ENCODE measurements at places on chromosomes 11 and 22.

DNA sequence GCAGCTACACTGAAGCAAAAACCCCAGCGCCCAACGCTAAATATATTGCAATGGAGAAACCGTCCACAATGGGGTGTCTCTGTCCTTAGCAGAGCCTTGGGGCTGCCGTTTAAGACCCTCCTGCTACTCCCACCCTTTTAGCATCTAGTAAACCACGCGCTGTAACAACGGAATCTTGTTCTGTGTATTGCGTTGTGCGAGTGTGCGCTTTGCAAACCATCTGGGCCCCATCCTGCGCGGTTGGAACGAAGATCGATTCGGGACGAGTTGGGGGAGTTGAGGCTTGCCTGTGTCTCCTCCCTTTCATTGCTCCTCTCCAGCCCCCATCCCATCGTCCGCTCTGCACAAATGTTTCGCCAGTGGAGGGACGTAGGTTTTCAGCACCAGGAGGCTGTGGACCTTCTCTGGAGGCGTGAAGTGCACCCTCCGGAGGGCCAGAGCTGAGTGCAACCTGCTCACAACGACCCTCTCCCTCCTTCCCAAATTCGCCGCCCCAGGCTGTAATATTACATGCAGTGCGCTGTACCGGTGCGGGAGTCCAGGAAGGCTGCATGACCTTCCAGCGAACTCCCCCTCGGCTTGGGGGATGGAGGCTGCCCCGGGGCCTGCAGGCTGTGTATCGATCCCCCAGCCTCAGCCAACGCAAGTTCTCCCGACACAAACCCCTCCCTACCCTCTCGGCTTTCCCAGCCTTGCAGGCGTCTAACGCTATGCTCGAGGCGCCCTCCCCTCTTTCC lies 1.6 kb upstream of the KMT2A start:
- no peak for DNase-seq

DNA sequence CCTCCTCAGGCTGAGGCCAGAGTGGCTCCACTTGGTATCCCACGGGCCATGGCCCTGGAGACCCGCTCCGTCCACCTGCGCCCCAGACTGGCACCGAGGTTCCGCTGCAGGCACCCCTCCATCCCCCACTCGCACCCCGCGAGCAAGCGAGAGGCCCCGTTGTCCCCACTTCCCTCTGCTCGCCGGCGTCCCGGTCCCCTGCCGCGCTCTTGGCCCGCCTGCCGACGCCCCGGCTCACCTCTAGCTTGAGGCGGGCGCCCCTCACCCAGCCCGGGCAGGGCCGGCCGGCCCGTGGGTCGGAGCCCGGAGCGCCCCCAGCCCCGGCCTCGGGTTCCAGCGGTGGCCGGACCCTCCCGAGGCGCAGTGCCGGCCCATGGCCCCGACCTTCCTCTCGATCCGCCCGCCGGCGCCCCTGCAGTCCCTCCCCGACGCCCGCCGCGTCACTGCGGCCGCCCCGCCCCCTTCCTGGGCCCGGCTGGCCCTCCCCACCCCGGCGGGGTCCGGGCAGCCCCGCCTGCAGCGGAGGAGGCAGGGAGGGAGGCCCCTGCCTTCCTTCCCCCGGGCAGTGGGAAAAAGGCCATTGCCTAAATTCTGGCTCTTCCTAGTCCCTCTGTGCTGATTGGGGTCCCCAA lies at the start of gene PITPNM1:
Gene PITPNM1, minus strand, starts transcription at position 414 of the 632 bp plus-strand sequence. CDS start 1,183 bp downstream, outside the sequence.
- peak; percentile 48 for DNase-seq

- DNase-seq: no peak
Observed at GRCh38 chr22:25482091-25482760, 82.2 kb upstream of the GRK3 start.

DNA sequence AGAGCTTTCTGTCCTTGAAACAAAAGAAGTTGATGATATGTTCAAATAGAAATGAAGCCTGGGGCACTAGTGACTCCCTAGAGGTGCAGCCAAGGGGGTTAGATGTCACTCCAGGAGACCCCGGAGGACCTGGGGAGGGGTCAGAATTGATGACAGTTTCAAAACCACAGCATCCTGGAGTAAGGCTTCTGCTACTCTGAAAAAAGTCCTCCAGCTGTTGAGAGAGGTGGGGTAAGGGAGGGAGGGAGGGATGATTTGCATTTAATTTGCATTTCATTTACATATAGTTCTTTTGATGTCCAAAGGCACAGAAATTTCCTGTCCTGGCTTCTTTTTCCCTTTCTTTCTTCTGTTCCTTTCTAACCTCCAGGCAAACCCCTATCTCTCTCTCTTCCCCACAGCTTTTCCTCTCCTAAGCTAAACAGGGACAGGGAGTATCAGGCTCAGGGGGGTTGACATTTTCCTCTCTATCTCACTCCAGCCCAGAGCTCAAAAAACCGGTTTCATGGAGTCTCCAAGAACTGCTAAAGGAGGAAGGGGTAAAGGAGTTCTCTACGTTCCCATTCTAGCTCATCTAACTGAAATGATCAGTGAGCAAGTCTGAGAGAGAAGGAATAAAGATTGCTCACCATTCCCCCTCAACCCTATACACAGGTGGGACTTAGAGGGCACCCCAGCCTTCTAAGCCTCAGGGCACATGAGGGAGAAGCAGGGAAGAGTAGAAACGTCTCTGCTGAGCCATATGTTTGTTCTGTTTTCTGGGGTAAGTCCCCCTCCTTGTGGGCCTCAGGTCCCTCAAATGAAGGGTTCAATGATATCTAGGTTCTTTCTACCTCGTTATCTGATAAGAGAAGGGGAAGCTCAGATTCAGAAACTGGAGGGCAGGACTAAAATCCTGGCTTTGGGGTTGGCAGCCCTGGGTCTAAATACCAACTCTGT lies 3.5 kb upstream of the POU2F3 start:
- DNase-seq: no peak

GRCh38 chr11:36266767-36267166 lies 22.5 kb downstream of the COMMD9 start:
- no peak for DNase-seq

- DNase-seq: no peak
Observed at GRCh38 chr11:57699813-57700212, 12.2 kb downstream of the MED19 start.

- DNase-seq: peak; percentile 7
Observed at GRCh38 chr11:14673824-14674405, 30.3 kb downstream of the PDE3B start.

- DNase-seq: peak; percentile 63
Observed at GRCh38 chr11:76086743-76087635, 119.3 kb downstream of the WNT11 start.

DNA sequence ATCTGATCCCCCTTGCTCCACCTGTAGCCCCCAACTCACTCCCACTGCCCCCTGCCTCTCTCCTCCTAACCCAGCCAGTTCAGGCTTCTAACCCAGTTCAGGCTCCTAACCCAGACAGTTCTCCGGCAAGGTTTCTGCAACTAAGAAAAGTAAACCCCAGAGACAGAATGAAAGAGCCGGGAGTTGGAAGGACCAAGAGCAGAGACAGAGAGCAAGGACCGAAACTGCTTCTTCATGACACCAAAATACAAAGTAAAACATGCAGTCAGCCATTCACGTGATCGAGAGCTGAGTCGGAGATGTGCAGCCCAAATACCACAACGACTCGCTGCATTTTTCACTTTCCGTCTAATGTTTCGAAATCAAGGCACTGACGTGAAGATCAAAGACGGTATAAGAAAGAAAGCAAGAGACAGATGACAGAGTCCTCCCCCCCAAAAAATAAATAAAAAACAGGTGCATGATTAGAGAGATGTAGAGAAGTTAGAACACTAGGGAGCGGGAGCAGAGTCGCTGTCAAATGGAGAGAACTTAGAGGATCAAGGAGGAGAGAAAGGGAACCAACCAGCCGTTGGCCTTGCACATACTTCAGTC lies 884 bp downstream of the IL10RA start:
- DNase-seq: no peak

DNA sequence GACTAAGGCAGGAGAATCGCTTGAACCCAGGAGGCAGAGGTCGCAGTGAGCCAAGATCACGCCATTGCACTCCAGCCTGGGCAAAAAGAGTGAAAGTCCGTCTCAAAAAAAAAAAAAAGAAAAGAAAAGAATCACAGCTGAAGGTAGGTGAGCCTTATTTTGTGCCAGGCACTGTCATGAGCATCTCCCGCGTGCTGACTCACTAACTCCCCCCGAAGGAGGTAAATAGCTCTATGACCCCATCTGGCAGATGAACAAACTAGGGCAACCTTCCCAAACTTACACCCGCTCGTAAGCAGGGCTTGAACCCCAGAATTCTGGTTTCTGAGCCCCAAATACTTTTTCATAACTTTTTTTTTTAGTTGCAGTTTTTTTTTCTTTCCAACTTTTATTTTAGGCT lies 60.3 kb downstream of the ANO1 start:
- no peak for DNase-seq

- DNase-seq: peak; percentile 14
Observed at GRCh38 chr22:20624161-20624616, 116.8 kb downstream of the MED15 start.

- no peak for DNase-seq
Observed at GRCh38 chr11:12174128-12174476, 63.7 kb downstream of the MICAL2 start.

GRCh38 chr11:106193956-106194355 lies 116.5 kb downstream of the AASDHPPT start:
- no peak for DNase-seq

- DNase-seq: no peak
Observed at GRCh38 chr11:48123934-48124755, 92.5 kb upstream of the OR4B1 start.

DNA sequence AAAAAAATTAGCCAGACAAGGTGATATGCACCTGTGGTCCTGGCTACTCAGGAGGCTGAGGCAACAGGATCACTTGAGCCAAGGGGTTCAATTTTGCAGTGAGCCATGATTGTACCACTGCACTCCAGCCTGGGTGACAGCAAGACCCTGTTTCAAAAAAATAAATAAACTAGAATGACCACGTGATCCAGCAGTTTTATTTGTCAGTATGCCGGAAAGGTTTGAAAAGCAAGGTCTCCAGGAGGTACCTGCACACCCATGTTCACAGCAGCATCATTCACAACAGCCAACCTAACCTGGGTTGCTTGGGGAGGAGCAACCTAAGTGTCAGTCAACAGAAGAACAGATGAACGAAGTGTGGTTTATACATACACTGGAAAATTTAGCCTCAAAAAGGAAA lies 78.7 kb upstream of the SEPTIN5 start:
- no peak for DNase-seq

DNA sequence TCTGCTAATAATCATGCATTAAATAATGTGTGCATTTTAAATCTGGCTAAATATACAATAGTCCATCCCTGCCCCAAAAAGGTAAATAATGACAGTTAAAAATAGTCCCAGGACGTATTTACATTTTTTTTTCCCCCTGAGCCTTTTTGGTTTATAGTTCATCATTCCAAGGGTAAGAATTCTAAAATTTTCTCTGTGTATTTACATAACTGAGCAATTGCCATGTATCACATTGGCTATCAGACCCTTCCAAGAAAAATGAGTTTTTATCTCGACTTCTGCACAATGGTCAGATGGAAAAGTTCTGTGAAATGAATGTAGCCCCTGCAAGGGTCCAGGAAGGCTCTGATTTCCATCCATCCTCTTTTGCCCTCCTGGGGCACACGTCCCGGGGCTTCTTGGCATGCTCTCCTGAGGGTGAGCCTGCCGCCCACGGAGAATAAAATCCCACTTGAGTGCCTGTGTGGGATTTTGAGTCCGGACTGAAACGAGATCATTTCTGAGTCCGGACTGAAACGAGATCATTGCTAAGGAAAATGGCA lies 94.1 kb upstream of the ANO1 start:
- DNase-seq: no peak

- no peak for DNase-seq
Observed at GRCh38 chr22:21672107-21672629, 6.4 kb downstream of the PPIL2 start.

DNA sequence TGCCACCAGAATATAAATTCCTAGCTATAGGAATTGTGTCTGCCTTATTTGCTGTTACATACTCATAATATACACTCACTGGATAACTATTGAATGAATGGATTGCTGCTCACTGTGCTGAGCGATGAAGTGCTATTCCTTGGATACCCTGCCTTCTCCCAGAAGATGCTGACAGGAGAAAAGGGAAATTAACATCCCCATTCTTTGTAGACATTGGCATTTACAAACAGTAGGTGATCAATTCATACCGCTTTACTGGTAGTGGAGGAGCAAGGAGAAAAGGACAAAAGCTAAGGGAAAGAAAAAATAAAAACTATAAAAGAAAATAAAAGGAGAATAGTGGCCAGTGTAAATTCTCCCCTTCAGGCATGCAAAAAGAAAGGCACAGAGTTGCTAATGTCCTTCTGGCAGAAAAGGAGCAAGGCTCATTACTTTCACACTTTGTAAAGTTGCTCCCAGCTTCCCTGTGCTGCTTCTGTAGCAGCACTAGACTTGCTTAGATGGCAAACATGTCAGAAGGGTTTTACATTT lies 183.0 kb downstream of the LUZP2 start:
- DNase-seq: no peak

GRCh38 chr22:50305923-50306566 lies 1.4 kb downstream of the PLXNB2 start:
- DNase-seq: peak; percentile 97

GRCh38 chr11:2700415-2701211 lies 819 bp upstream of the KCNQ1OT1 start:
- DNase-seq: peak; percentile 49

- no peak for DNase-seq
Observed at GRCh38 chr11:31986201-31986889, 104.5 kb upstream of the RCN1 start.

DNA sequence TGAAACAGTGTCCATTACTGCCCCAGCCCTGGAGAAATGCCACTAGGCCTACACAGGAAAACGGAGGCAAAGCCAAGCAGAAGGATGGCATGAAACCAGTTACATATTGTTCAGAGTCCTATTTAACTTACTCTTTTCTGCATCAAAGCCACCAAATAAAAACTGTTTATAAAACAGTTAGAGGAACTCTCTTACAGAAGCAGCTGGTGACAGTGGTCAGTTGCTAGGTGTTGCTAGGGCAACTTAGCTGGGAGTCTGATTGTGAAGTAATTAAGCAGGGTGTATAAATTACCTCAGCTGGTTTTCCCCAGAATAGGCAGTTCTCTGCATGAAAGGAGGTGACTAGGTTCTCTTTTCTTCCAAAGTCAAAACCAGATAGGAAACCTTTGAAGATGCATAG lies 115.6 kb upstream of the ZBED5 start:
- no peak for DNase-seq

GRCh38 chr11:64553554-64554201 lies 37.3 kb upstream of the SLC22A12 start:
- DNase-seq: peak; percentile 71

- DNase-seq: no peak
Observed at GRCh38 chr11:59263225-59263894, 50.6 kb upstream of the MPEG1 start.

DNA sequence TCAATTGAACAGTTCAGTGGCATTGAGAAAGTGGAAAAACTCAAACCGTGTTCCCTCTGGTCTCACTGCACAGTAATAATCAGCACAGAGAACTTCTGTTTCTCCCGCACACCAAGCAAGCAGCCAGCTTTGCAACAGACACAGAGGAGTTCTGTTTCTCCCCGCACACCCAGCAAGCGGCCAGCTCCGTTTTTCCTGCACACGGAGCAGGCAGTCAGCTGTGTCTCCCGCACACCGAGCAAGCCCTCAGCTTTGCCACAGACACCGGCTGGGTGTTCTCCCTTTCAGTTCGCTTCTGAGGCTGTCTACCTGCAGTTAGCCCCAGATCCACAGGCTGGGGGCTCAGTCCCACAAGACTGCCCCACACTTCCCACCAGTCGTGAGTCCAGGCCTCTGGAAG lies 9.9 kb upstream of the TALDO1 start:
- no peak for DNase-seq

Data from AG08395 (cell line).